ENCODE measurements at places on chromosomes 5 and 9.

- DNase-seq: no peak
These were observed 49.7 kb downstream of the PHAX start for GRCh38 chr5:126650463-126650862.

GRCh38 chr9:86458191-86458855, 104.1 kb upstream of the TUT7 start:
- DNase-seq: no peak

DNA sequence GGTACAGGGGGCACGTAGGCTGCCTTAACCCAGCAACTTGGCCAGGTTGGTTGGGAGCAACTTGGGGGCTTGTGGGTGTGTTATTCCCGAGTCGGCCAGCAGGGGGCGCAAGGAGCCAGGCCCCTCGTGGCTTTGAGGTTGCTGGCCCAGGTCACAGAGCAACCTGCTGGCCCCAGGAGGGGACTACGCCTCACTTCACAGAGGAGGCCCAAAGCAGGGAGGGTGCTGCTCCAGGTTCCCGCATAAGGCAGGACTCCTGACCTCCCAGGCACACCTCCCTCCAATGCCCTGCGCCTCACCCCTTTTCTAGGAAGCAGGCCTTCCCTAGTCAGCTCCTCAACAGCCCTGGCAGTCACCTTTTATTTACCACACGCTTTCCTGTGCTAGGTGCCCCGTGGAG, 18.1 kb downstream of the KYAT1 start:
- DNase-seq: peak; percentile 91

DNA sequence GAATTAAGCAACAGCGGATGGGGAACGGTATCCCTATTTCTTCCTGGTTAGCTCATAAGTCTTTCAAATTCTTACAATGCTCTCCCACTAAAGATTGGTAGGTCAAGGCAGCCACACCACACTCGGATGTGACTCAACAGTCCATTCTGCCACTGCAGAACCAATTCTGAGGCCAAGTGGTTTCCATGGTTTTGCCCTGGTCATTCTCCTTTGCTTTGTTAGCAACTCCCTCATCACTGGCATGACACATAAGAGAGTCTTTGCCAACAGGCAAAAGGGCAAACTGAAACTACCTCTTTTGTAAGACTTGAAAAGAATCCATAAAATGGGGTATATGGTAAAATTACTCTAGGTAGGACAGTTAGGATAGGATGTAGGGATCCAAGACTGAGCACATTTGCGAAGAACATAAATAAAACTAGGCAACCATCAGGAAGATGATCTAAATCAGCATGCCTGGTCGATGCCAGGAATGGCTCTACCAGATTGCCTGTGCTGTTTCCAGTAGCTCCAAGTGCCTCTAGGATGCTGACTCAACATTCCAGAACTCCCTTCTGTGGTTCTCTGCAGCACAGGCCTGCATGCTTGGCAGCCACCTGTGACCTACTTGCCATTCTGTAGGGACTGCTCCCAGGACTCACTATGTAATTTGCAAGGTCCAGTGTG, 105.4 kb downstream of the DCP2 start:
- DNase-seq: no peak

- no peak for DNase-seq
These were observed 8.6 kb upstream of the SMIM23 start for GRCh38 chr5:171776770-171777759.

DNA sequence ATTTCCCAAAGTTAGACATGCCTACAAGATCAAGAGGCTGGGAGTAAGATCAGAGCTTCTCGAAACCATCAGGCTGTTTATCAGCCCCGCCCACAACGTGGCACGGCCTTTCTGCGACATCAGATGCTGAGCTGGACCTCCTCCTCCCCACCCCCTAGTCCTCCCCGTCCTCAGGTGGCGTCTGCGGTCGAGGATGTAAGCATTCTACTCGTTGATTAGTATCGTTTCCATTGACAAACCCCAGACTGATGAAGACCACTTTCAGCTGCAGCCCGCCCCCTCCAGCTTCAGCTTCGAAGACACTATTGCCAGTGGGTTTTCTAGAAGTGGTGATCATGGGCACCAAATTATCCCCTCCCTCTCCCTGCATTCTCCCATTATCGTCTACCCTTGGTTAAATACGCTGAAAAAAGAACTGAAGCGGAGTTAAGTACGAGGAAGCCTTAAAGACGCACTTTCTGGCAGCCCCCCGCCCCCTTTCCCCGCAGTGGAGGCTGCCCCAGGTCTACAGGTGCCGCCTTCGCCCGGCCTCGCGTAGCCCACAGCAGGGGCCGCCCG, 1.1 kb downstream of the PPIC start:
- peak; percentile 72 for DNase-seq

GRCh38 chr5:110957934-110958333, 113.6 kb upstream of the TSLP start:
- no peak for DNase-seq

DNA sequence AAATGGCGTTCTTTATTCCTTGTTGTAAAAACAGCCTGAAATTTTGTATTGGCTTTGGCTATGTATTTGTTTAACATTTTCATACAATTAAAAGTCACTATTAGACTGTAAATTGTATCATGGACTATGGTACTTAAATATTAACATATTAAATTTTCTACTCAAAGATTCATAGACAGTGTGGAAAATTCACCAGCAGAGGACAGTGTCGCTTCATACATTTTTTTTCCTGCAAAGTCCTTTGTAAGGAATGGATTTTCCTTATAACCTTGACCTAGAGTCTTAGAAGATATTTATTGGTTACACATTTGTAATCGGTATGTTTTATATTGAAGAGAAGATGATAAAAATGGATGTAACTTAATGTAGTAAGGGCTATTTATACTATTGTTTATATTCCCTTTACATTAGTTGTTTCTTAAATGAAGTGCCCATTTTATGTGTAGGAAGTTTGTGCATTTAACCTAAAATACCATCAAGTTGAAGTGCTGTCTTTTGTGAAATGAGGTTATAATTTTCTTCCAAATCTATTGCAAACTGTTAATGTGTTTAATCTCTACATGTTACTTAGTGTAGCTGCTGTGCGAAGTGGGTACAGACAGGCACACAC, 150.1 kb downstream of the KDM4C start:
- DNase-seq: no peak

- no peak for DNase-seq
These were observed 101.8 kb downstream of the CAMSAP1 start for GRCh38 chr9:135805422-135806022.

GRCh38 chr5:142578161-142578830, 107.6 kb downstream of the FGF1 start:
- no peak for DNase-seq

- DNase-seq: no peak
These were observed 171.8 kb downstream of the MED10 start for GRCh38 chr5:6206501-6206900.

- DNase-seq: no peak
These were observed 64.3 kb downstream of the KCNT1 start for GRCh38 chr9:135766251-135766650.

DNA sequence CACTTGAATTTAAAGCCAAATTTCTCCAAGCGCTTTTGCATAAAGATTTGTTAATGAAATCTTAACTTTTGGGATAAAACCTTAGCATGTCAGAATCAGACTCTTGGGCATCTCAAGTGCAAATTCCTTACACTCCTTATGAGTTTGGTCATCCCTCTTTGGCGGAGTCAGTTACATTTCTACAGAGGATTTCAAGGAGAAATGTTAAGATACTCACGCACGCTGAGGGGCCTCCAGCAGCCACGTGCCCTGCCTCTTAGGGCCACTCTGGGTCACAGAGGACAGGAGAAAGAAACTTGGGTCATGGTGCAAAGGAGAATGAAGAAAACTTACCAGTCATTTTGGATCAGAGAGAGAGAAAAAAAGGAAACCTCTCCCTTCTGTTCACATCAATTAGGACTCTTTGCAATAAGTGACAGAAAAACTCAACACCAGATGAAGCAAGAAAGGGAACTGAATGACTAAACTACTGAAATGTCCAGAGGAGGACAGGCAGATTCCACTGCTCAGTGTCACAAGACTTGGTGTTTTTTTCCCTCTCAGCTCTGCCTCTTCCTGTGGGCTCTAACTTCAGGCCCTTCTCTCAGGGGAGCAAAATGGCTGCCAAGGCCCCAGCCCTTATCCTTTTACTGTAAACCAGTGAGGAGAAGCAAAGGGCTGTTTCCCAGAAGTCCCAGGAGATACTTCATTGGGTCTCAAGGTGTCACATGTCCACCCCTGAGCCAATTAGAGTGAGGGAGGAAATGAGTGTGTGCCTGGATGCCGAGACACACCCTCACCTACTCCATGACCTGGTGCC, 63.3 kb upstream of the NFIL3 start:
- no peak for DNase-seq

DNA sequence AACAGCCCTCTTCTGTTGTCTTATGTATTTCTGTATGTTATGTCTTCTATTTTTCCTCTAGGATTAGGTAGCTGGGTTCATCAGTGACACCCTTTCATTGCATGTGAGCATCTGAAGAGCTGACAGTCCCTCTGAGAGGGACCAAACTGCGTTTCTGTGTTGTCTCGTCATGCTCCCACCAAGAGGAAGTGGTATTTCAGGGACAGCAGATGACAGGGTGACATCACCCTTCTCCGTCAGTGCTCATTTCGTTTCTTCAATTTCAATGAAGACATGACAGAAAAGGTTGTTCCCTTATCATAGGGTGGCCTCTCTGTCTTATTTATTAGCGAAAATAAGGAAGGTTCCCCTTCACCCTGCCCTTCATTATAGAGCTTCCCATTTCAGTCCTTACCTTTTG, 225.9 kb upstream of the NR4A3 start:
- DNase-seq: no peak

- DNase-seq: no peak
These were observed 24.0 kb downstream of the NR6A1 start for GRCh38 chr9:124747065-124747464.

DNA sequence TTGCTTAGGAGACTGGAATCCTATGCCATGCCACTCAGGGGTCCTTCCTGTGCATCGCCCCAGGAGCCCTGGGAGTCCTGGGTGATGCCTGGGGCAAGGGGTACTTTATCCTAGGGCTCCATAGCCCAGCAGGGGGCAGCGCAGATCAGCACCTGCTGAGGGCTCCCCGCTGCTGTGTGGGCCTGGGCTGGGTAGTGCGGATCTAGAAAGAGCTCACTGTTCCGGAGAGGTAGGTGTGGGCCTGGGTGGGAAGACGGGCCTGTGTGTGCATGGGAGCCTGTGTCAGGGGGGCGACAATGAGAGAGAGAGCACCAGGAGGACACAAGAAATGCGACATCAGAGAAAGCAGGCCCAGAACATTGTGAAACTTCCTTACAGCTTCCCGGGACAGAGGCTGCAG, 11.4 kb upstream of the DAB2IP start:
- peak; percentile 84 for DNase-seq

GRCh38 chr9:123395276-123395688, 39.3 kb downstream of the CRB2 start:
- no peak for DNase-seq

- DNase-seq: no peak
These were observed 140.2 kb downstream of the HSD17B3 start for GRCh38 chr9:96161819-96162218.

DNA sequence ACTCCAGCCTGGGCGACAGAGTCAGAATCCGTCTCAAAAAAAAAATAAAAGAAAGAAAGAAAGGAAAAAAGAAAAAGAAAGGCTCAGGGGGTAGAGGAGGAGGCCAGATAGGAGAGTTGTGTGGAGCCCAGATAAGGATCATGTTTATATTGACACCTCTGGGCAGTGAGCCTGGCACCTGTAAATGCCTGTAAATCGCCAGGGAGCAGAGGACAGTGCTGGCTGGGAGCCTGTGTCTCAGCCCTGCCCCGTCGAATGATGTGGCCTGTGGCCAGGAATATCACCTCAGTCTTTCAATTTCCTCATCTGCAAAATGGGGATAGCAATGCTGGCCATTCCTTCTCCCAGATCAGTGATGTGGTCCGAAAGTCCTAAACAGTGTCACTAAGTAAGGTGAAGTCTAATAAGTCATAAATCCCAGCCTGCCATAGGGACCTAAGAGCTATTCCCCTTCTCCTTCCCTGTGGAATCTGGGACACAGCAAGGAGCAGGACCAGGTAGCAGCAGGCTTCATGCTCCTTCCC, 10.3 kb upstream of the ABO start:
- no peak for DNase-seq

DNA sequence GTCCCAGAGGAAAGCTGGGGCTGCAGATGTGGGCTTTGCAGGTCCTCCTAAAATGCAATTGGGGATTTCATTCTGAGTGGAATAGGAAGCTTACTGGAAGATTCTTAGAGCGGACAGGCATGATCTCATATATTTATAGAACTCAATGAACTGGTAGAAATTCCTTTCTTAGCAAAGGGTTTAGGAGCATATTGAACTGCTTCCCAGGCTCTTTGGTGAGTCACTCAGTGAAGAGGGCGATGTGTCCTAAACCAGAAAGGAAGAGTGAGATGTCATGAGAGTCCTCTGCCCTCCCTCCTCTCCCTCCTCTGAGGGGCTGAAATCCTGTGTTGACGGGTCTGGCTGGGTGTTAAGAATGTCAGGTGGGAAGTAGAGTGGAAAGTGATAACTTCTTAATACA, 26.3 kb upstream of the SEMA6A start:
- no peak for DNase-seq

DNA sequence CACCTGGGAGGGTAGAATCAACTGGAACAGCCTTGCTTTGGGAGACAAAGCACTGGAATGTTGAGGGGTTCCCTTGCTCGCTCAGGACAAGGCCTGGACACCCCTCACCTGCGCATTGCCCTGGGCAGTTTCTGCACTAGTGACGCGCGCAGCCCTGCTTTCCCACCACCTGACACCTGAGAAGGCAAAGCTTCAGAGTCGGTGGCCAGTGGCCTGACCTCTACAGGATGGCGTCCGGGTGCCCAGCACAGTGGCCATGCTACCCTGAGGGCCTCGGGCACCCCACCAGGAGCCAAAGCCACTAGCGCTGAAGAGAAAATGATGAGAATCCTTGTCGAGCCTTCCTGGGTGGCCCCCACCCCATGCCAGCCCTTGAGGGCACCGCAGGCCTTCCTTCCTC, 161.3 kb downstream of the OLFM1 start:
- DNase-seq: no peak

GRCh38 chr5:177509991-177510566, 453 bp upstream of the DOK3 start:
- no peak for DNase-seq

- no peak for DNase-seq
These were observed 446.0 kb downstream of the ISL1 start for GRCh38 chr5:51829230-51829629.

GRCh38 chr9:20848490-20848889, 164.4 kb downstream of the FOCAD start:
- DNase-seq: no peak

GRCh38 chr9:35688558-35689541, 875 bp downstream of the TPM2 start:
- no peak for DNase-seq

DNA sequence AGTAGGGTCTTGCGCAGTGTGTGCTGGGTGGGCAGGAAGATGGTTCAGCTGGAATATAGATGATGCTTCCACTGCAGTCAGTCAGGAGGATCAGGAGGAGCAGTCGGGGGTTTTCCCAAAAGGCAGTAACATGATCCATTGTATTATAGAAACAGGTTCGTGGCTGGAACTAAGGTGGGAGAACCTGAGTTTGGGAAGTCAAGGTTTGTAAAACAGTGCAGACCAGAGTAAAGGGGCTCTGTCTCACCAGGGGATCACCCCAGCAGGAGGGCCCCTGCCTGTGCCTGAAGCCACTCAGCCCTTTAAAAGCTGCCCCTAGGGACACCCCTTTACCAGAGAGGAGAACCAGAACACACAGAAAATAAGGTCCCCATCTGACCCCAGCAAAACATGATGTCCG, 213.4 kb downstream of the AUH start:
- DNase-seq: no peak
